SK-N-SH treated with all-trans-retinoic acid at 6 μM for 48 hours (cell line): ENCODE measurements at places on chromosomes 2 and 18.

DNA sequence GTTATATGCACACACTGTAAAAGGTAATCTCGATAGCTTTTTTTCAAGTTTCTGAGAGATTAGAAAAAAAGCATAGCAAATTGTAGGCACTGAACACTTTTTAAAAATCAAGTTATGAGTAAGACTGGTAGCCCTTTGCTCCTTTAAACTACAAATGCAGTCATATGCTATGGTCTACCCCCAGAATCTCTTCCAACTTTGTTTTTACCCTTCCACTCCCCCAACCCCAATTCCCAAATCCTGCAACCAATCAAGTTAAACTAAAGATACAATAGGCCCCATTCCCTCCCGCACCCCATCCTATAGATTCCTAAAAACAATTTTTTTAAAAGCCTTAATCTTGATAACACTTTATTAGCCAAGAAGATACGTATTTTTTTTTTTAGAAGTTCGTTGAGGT lies 752 bp upstream of the BAZ2B start:
- ATAC-seq = peak; percentile 1; the same call in 1 of the 3 replicates

- ATAC-seq = no peak
These were observed 137.7 kb upstream of the HAAO start for GRCh38 chr2:42930025-42930581.

DNA sequence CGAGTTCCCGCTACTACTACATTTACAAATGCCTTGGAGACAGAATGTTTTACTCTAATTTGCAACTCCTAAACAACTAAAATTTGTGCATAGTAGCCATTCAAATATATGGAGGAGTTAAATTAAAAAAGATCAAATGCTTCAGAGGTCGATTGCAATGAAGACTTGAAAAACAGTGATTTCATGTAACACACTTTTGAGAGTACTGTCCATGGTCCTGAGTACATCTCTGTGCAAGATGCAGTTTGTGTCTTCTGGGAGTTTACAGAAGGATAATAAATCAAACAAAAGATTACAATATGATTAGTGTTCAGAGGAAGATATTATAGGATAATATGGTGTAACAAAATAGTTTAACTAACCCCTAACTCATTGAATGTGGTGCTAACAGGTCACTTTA lies 894.7 kb downstream of the TMEM182 start:
- no peak for ATAC-seq

GRCh38 chr18:51196118-51196810 lies 1.2 kb downstream of the MEX3C start:
- ATAC-seq = 0 out of 3 replicates have a peak, but pooled peaks have one; percentile 0

DNA sequence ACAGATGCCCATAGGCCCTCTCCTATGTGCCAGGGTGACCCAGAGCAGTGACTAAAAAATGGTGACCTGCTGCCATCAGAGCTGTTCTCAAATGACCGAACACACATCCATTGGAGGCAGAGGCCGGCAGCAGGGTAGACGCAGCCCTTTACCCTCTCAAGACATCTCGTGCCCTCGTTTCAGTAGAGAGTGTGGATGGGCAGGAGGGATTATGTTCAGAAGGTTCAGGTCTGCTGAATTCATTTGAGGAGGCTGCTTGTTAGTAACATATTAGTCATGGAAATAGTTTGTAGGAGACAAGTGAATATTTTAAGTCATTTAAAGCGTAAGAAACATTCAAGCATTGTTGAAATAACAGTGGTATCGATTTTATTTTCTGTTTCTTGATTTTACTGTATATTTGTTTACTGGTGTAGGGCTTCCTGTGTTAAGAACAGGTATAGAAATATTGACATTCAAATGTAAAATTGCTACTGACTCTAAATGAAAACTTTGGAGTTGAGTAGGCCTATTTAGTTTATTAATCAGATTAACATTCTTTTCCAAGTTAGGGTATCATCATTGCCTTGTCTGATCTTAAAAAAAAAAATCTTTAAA lies 82.6 kb downstream of the ZNF532 start:
- no peak for ATAC-seq

GRCh38 chr2:49490710-49491109 lies 336.4 kb upstream of the FSHR start:
- ATAC-seq = no peak

DNA sequence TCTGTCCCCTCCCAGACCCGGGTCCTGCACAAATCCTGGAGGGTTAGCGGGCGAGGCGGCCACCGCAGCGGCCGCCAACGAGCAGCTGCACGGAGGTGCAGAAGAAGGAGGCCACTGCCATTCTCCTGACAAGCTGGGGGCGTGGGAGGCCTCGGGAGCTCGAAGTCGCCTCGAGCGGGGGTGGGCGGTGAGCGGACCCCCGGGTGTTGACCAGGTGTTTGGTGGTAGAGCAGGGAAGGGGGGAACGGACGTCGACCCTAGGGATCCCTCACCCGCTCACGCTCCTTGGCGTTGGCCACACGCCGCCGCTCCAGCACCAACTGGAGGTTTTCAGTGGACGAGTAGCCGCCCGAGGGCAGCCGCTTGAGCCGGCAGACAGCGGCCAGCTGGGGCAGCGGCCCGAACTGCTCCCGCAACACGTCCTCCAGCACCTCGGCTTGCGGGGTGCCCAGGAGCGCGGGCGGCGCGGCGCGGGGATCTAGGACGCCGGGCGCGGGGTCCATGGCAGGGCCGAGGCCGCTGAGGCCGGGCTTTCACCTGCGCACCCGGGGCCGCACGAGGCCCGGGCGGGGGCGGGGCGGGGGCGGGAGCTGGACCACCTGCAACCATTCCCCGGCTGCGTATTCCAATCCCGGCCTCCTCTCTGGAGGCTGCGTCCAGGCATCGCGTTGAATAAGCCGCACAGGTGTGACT lies at the start of gene FIGLA:
Gene FIGLA, minus strand, starts transcription at position 508 of the 693 bp plus-strand sequence. Its CDS starts 5 bp downstream, at position 503.
- peak; percentile 63 for ATAC-seq

- peak; percentile 78 for ATAC-seq
These were observed 53.8 kb upstream of the SLC5A7 start for GRCh38 chr2:107932488-107932887.

DNA sequence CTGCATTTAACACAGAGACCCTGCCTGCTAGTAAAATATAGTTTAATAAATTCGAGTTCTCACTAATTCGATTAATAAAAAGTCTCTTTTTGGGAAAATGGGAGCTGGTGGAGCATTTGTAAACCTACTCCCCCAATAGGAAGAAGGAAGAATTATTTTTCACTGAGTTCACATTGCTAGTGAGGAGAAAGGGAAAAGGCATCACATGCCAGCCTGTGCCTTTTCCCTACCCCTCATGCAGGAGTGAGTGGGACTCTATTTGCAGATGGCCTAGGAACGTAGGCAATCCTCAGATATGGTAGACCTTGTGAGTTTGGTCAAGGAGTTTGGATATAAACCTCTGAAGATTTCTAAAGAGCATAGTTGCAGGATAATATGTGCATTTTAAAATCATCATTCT lies 218.4 kb upstream of the TRIB2 start:
- peak; percentile 55 for ATAC-seq

- ATAC-seq = no peak
These were observed 44.1 kb downstream of the GATA6 start for GRCh38 chr18:22213333-22213973.

- no peak; the same call in 2 of the 3 replicates for ATAC-seq
These were observed 48.5 kb downstream of the ANTXR1 start for GRCh38 chr2:69061525-69061924.

- no peak for ATAC-seq
These were observed 21.2 kb downstream of the CABYR start for GRCh38 chr18:24160086-24160485.

GRCh38 chr18:74204526-74205152 lies 56.3 kb downstream of the TIMM21 start:
- ATAC-seq = no peak

DNA sequence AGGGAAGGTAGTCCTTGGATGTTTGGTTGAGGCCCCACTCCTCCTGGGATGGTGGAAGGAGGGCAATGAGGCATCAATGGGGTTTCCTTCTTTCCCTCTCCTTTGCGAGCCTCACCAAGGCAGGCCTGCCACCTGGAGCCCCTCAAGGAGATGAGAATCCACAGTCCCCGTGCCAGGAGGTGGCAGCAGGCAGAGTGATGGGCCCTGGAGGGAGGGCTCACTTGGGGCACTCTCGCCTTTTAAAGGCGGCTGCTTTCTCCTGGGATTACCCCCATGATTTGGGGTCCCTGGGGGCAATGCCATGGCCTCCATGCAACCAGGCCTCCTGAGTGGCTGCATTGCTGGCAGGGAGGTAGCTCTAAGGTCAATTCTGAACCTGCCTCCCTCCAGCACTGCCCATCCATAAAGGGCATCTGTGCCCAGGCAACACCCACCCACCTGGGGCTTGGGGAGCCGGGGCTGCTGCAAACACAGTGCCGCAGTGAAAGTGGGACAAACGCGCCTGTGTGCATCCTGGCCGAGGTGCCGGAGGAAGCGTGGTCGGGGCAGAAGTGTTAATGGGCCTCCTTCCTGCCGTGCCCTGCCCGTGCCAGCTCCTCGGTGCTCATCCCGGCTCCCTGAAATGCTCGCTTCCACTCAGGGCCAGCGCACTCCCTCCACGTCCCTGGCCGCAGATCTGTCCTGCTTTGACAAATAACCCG lies 55.9 kb downstream of the ZFP36L2 start:
- ATAC-seq = no peak

DNA sequence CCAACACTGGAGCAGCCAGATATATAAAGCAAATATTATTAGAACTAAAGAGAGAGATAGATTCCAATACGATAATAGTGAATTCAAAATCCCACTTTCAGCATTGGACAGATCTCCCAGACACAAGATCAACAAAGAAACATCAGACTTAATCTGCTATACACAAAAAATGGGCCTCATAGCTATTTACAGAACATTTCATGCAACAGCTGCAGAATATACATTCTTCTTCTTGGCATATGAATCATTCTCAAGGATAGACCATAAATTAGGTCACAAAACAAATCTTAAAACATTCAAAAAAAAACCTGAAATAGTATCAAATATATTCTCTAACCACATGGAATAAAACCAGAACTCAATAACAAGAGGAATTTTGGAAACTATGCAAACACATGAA lies 23.8 kb upstream of the BAZ2B start:
- ATAC-seq = no peak

- ATAC-seq = no peak
These were observed 16.0 kb upstream of the CNDP2 start for GRCh38 chr18:74480149-74480651.

- ATAC-seq = no peak
These were observed 21.8 kb upstream of the KCNJ13 start for GRCh38 chr2:232798187-232798586.

- peak; percentile 36; the same call in 2 of the 3 replicates for ATAC-seq
These were observed 49.4 kb downstream of the CCDC102B start for GRCh38 chr18:68847219-68847837.

DNA sequence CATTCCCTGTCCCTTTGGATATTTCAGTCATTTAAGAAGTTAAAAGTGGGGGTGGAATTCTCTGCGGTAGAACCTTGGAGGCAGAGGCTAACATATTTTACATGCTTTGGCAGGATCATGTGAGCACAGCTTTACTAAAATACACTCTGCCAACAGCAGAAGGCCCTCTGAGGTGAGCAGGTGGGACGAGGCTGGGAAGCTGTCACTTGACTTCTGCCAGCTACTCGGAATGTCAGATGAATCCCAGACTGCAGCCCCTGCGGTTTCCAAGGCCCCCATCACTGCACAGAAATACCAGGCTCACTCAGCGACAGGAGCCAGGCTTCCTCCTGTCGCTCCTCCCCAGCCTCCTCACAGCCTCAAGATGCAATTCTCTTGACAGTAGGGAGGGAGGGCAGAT lies 220.9 kb upstream of the REV1 start:
- peak; percentile 87 for ATAC-seq

- peak; percentile 72 for ATAC-seq
These were observed 44.3 kb downstream of the TMEM17 start for GRCh38 chr2:62461707-62462106.

DNA sequence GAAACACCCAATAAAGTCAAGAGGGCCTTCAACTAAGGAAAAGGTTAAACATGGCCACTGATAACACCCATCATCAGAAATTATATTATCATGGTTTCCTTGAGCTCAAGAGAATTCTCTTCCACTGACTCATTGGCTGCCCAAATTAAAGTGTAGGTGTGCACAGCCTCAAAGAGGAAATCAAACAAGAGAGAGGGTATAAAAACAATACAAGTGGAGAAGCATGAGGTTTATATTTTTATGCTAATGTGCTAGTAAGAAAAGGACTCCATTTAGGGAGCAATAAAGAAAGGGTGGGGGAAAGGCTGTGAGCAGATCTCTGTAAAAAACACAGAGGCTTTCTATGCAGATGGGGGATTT lies 168.8 kb upstream of the VRK2 start:
- no peak for ATAC-seq

DNA sequence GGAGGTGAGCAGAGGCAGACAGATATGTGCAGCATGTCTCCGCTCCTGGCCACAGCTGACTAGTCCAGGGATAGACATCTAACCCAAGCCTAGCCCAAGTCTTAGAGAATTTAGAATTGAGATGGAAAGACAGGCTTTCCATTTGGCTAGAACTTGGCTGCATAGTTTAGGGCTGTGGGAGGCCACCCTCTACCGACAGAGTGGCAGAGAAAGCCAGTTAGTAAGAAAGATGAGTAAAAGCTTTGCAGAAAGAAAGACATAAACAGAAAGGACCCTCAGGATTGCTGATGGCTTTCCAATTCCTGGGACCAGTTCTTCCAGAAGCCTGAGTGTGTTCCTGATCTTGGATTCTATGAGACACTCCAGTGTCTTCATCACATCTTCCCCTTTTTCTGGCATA lies 62.1 kb downstream of the DYM start:
- ATAC-seq = no peak

- no peak for ATAC-seq
These were observed 123.1 kb downstream of the PRPF40A start for GRCh38 chr2:152594022-152594766.

- ATAC-seq = no peak
These were observed 196.1 kb upstream of the MYT1L start for GRCh38 chr2:2527148-2527547.

GRCh38 chr2:128756365-128756717 lies 437.7 kb upstream of the HS6ST1 start:
- ATAC-seq = no peak

GRCh38 chr18:49073437-49073836 lies 122.7 kb upstream of the SMAD7 start:
- ATAC-seq = no peak

- peak; percentile 34 for ATAC-seq
These were observed 226.9 kb downstream of the VAPA start for GRCh38 chr18:10140461-10141282.

DNA sequence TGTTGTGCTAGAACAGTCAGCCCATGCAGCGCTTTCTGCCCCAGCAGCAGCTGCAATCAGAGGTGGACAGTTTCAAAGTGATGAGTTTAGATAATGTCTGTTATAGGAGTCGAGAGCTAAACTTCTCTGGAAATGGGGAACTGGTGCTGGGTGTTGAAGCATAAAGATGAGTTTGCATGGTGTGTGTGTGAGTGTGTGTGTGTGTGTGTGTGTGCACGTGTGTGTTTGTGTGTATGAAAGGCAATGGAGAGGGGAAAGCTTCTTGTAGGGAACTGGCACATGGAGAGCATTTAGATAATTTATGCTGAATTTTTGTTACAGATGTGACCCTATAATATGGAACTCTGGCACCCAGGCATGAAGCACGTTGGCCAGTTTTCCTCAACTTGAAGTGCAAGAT lies 22.7 kb downstream of the ICOS start:
- ATAC-seq = no peak

DNA sequence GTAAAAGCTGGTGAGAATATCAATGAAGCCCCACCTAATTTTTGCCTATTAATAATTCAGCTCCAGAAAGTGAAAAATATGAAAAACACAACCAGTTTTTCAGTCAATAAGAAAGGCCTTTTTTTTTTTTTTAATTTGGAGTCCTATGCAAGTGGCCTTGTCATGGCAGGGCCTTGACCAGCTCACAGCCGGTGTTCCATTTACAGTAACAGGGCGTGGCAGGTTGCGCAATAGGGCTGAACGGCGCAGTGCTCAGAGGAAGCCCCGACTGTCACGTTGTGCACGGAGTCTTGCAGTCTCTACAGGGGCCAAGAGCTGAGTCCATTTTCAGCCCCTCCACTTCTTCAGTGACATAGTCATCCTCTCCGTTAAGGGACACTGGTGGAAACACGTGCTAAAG lies 184.1 kb upstream of the FN1 start:
- no peak for ATAC-seq
